Hypothalamus (tissue), 51 donors: ENCODE measurements at places on chromosomes 1 and 21.

GRCh38 chr21:37553078-37553481, 186.5 kb downstream of the DYRK1A start:
- DNase-seq: no peak

DNA sequence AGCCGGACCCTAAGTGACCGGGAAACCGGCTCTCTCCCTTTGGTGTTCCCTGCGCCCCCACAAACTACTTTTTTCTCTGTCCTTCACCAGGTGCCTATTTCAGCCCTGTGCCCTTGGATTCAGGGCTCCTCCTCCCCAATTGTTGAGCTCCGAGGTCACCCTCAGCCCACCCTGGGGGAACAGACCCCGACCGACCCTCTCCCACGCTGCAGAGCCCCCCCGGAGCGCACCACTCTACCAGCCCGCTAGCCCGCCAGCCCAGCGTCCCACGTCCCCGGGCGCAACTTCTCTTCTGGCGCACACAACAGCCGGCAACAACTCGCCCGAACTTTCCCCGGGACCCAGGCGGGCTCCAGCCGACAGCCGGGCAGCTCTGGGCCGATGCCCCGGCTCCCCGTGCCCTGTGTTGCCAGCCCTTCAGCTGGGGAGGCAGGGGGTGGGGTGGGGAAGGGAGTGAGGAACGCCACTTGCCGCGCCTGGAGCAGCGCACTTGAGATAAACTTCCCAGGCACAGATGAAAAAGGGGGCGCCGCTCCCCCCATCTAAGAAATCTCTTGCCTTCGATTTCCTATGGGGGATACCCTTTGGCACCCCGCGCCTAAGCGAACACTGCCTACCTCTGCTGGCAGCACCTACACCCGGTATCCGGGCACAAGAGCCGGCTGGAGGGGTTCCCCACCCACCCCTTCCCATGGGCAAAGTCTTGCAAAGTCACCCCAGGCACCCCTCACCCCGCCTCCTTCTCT, 997 bp downstream of the CASZ1 start:
- no peak for DNase-seq

- DNase-seq: no peak
These were observed 19.5 kb downstream of the ADGRL4 start for GRCh38 chr1:78987042-78987441.

DNA sequence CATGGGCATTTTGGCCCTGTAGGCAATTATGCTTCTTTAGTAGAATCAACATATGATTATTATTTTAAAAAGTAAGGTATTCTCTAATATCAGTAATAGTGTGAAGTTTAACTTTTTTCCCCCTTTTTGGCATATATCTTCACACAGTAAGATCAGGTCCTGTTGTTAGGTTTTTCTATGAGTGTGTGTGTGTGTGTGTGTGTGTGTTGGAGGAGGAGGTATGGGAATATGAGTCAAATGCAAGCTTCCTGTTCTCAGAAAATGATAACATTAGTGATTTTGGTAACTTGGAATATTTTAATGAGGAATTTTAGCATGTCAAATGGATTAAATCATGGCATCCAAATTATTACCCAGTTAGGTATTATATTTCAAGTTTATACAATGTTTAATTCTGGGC, 65.8 kb upstream of the BCL10 start:
- no peak for DNase-seq

GRCh38 chr21:26572076-26572701, 897 bp downstream of the CYYR1 start:
- DNase-seq: no peak

DNA sequence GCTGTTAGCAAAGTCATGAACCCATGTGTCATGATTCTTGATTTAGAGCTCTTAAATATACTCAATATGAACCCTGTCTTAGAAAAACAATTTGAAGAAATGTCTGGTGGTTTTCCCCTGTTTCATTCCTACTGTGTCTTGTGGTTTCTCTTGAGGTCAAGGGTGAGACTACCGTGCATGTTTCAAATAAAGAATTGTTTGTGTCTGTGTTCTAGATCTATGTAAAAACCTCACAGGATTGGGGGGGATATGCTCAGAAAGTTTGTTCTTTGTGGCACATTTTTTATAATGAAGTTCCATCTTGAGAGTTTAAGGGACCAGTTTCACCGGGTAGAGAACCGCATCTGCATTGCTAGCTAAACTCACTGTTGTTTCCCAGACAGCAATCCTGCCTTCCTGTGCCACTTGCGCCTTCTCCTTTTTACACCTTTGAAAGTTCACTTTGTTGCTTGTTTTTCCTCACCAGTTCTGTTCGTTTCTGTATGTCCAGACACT, 30.9 kb upstream of the CACYBP start:
- DNase-seq: no peak

GRCh38 chr1:154968731-154969130, 1.8 kb downstream of the SHC1 start:
- no peak for DNase-seq

DNA sequence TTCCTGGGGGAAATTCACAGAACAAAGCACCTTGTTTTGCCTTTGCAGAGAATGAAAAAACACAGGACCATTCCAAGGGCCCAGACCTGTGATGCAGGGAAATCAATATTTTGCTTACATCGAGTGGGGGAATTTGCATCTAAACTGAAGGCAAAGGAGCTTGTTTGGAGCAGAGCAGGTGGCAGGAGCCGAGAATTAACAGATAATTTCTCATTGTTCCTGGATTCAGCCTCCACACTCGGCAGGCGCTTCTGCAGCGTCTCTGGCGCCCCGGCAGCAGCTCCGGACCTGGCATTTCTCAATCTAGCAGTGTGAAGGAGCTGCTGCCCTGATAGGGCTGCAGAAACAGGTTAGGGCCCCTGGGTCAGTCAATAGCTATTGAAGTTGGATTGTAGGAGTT, 2.0 kb upstream of the SYT6 start:
- no peak for DNase-seq

DNA sequence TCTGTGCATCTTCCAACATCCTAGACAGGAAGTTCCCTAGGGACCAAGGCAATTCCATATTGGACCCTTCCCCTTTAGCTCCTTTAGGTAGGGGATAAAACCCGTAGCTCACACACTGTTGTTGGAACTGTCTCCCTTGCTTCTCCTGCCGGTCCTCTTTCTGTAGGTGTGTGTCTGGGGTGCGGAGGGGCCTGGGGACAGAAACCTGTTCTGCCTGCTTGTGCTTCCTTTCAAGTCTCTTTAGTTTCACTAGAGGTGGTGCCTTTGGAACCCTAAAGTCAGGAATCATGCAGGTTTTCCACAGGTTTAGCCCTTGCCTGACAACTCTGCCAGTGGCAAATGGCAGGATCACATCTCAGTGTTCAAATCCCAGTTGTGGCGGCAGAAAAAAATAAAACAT, 74.6 kb upstream of the PTGFRN start:
- no peak for DNase-seq
